ENCODE measurements at places on chromosomes 12 and 14.

GRCh38 chr12:130776857-130777339 lies 60.8 kb upstream of the RIMBP2 start:
- no peak for DNase-seq

- no peak for DNase-seq
These were observed 26.9 kb upstream of the LGALS3 start for GRCh38 chr14:55102141-55102621.

DNA sequence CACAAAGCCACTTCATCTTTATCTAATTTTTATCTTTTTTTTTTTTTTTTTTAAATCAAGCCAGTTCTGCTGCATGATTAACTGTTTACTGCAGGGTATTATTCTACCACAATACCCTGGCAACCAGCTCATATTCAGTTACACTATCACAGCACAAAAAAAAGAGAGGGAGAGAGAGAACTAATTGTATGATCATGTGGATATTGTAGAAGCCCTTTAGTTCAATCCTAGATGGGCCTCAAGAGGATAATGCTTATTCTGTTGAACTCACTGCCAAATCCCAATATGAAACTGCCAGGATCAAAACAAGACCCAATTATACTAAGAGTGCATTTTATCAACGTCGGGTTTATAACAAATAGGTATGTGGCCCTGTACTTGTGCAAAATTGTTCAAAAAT lies 51.5 kb downstream of the MED13L start:
- DNase-seq, result no peak

GRCh38 chr14:65444230-65444629 lies 31.7 kb downstream of the FUT8 start:
- no peak for DNase-seq

DNA sequence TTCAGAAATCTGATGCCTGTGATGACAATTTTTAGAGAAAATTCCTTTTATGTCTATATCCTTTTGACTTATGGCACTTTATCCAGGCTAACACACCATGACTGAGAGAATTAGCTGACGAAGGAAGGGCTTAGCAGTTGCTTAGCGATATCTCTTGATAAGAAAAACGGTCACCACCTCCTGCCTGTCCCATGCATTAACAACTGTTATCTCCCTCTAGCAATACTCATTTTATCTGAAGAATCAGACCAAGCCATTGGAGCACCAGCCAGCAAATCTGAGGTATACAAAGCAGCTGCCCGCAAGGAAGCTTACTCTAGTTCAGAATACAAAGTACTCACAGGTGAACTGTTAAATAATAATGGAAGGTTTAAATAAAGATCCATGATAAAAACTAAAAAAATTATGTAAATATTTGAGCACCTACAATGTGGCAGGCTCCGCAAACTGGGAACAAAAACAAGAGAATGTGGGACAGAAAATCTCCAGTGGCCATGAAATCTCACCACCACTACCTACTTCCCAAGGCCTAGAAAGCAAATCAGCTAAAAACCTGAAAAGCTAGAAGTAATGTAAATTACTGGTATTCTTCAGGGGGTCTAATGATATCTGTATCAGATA lies 24.3 kb downstream of the PPM1H start:
- no peak for DNase-seq

- no peak for DNase-seq
These were observed 459 bp downstream of the NUAK1 start for GRCh38 chr12:106138357-106138632.

DNA sequence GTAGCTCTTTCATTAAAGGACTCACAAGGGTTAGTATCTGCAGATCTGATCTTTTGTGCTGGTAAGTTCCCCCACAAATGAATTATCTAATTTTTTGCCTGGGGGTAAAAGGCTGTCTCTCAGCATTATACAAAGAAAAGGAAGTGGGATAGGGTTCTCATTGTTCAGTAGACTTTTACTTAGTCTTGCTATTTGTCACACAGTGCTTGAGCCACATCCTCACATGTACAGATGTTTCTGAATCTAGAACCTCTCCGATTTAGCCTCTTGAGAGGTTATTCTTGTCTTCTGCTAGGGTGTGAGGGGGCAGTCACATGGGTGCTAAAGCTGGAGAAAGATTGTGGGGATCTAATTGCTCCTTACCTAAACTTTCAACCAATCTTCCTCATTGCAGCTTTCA lies 93.0 kb downstream of the SLC41A2 start:
- no peak for DNase-seq

DNA sequence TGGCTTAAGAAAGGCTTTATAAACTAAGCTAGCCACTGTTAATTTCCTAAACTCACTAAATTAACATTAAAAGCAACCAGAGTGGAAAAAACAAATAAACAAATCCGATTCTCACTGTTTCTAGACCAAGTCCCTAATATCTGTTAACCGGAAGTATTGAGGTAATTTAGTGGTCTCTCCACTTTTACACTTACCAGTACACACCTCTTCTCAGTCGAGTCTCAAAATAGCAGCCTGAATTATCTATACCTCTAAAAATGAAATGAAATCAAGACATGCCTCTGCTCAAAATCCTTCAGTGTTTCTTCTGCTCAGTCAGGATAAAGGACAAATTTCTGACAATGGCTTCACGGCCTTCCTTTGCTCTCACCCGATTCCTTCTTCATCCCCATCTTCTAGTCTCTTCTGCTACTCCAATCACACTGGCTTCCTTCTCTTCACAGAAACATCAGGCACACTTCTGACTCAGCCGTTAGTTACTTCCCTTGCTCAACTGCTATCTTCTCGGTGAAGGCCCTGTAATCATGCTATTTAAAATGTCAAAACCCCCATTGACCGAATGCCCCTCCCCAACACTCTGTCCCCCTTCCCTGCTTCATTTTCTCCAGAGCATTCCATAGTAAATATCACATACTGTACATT lies 161.3 kb downstream of the KITLG start:
- no peak for DNase-seq

DNA sequence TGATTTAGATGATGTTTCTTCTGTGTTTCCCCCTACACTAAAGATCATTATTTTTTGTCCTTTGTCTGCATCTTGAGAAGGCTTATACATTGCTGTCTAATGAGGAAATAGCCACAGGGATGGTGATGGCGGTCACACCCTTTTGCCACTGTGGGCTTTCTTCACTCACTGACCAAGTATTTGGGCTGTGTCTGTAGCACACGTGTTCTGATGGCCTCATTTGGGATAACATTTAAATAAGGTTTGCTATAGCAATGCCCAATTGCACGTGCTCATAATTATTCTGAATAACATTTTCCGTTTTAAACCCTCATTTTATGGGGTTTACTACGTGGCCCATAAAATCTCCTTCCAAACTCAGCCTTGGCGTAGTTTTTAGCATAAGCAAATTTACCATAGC lies 230.3 kb upstream of the PRICKLE1 start:
- DNase-seq, result no peak

GRCh38 chr14:94048691-94049624 lies 22.8 kb downstream of the OTUB2 start:
- no peak for DNase-seq

- no peak for DNase-seq
These were observed 150.3 kb upstream of the ARHGAP5 start for GRCh38 chr14:31926652-31927347.

DNA sequence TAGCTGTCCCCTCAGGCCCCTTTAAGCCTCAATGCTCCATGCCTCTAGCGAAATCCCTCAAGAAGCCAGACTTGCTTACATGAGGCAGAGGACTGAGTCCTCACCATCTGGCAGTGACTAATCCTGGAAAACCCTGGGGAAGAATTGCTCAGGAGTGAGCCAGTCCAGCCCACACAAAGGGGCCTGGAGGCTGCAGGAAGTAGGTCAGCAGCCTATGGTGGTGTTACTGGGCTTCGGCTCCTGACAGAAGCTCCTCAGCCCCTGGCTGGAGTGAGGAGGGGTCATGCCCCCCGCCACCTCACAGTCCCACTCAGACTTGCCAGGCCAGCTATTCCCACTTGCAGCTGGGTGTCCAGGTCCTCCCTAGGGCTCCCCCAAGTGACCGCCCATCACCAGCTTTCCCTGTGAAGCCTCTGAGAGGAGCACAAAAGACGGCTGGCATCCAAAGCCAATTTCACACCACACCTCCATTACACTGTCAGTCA lies 250.5 kb downstream of the DPF3 start:
- DNase-seq, result no peak

DNA sequence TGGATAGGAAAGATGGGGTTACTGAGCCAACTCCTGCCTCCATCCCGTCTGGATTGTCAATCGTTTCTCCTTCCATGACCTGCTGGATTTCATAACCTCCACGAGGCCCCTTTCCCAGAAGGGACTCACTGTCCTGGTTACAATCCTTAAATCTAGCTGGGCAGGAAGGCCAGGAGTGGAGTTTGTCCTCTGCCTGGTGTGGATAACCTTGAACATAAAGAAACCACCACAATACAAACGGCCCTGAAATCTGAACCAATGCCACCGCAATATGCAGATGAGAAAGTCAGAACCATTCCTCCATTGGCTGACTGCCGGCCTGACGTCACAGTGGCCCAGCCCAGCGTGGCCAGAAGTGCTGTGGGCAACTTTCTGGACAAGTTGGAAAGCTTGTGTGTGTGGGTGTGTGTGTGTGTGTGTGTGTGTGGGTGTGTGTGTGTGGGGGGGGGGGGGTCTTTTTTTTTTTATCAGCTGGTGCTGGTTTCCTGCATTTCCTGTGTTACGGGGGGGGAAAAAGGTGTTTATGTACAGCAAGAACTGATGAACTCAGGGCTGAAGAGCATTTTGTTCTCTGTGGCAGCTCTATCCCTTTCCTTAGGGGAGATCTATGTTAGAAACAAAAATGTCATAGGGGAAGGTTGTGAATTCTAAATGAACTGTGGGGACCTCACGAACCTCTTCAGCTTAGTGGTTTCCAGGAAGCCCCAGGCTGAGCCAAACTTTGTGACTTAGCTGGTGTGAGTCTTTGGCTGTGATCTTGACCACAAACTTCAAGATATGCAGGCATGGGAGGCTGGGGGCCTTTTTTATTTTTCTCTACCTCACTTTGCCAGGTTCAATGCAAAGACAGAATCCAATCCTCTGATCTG lies 81.6 kb upstream of the MED13L start:
- DNase-seq, result peak; percentile 39

DNA sequence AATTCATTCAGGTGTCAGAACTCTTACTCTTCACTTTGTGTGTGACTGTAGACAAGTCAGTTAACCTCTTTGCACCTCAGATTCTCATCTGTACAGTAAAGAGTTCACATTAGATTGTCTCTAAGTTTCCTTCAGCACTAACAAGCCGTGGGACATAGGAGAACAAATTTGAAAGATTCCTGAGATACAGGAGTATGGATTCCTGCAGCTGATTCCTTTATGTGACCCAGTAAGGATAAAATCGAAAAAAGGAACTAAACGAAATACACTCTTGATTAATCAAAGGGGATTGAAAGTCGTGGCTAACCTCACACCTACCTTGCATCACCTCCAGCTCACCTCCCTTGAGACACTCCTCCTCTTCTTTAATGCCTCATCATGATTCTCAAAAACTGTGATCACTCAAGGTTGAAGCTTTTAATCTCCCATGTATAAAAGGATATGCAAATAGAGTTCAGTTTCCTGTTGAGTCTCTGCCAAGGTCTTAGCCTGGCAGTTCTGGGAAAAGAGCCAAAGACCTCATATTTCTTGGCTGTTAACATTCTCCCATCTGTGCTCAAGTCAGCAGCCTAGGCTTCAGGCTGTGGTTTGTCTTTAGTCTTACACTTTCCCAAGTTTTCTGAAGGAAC lies 156.6 kb downstream of the DAD1 start:
- DNase-seq, result no peak

GRCh38 chr12:58966939-58967338 lies 46.6 kb upstream of the LRIG3 start:
- DNase-seq, result no peak

- no peak for DNase-seq
These were observed 139.4 kb downstream of the STXBP6 start for GRCh38 chr14:24910408-24910986.

DNA sequence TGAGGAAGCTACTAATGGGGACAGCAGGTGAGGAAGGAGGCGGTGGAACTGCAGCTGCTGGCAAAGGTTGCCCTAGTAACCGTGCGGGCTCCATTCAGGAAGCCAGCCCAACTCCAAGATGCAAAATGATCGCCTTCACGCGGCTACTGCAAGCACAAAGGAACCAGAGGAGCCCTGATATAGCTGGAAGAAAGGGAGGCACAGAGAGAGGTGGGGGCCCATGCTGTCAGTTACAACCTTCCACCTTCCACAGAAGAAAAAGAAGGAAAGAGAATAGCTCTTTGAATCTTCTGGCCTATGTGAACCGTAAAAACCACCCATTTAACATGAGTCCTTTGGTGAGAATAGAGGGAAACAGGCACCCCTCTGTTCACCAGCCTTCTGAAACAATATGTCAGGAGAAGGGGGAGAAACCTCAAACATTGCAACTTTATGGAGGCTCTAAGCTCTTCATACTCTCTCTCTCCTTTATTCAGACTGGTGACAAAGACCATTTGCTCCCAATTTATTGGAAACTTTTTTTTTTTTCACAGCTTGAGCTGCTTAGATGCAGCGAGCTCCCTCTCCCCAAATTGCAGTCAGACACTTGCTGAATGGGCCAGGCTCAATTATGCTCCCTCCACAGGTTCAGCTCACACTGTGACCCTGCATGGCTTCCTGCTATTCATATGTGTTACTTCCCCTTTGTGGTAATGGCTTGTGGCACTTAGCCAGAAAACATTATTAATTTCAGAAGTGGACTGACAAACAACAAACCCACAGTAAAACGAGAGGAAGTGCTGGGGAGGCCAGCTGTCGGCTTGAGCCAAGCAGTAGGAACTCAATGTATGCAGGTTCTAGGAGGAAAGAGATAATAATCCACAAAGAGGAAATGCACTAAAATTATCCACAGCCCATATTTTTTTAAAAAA lies 6.2 kb downstream of the DUSP6 start:
- DNase-seq, result no peak

- no peak for DNase-seq
These were observed 12.3 kb downstream of the KCTD10 start for GRCh38 chr12:109464642-109465351.

- DNase-seq, result no peak
These were observed 17.5 kb downstream of the APPL2 start for GRCh38 chr12:105218434-105218833.

DNA sequence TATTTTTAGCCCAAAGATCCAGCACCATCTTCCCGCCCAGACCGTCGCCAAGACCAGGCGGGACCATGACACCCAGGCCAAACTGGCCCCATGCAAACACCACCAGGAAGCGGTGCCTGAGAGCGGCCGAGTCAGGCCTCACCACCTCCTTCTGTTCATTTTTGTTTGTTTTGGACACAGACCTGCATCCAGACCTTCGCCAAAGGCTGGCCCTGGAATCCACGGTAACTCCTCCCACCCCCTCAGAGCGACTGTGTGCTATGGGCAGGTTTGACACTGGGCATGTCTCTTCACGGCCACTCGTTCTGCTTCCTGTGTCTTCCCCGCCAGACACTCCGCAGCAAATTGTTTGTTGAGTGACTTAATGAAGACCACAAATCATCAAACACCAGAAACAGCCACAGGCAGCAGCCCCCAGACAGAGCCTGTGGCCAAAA lies 47.1 kb downstream of the NCOR2 start:
- DNase-seq, result no peak

Data from stimulated activated CD4-positive, alpha-beta T cell treated with anti-CD3 and anti-CD28 coated beads, TNF-alpha, amount 100 ng/mL, for 1 hour (primary cell).